ENCODE measurements at places on chromosomes 1 and 21. TPM values are rescaled to one million over a fixed set of nuclear protein-coding genes. Genes with fewer than 3 reads are reported as not detected.

DNA sequence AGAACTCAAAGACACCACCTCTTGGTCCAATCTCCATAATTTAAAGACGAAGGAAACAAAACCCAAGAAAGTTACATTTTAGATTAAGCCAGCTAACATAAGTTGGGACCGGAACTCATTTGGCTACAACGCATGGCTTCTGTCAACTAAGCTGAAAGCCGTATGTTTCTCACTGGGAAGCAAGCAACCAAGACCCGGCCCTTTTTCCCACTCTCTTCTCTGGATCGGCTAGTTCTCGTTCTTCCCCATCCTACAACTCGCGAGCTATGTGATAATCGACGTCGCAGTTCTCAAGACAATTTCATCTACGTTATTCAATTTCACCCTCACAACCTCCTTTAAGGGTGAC, 601 bp downstream of the CCT8 start:
- peak overlapping the region; percentile 89 for H3K27ac ChIP-seq
- H3K27me3 ChIP-seq = no peaks in the 10 kb centered on the region
- H3K4me3 ChIP-seq = peak overlapping the region; percentile 93
- no peak for DNase-seq
- H3K36me3 ChIP-seq = peaks cover 28% of the 10 kb centered on the region

C1orf210 gene
- total RNA-seq = 19.1 TPM

- H3K27ac ChIP-seq = no peak overlapping the region
- H3K36me3 ChIP-seq = peaks cover 8% of the 10 kb centered on the region
- DNase-seq = no peak
- no peaks in the 10 kb centered on the region for H3K27me3 ChIP-seq
- H3K4me3 ChIP-seq = no peak overlapping the region
- H3K4me1 ChIP-seq = no peaks in the 10 kb centered on the region
Observed at GRCh38 chr1:162757476-162757875, 33.0 kb upstream of the HSD17B7 start.

SYTL1 gene
- total RNA-seq = 29.3 TPM

DNA sequence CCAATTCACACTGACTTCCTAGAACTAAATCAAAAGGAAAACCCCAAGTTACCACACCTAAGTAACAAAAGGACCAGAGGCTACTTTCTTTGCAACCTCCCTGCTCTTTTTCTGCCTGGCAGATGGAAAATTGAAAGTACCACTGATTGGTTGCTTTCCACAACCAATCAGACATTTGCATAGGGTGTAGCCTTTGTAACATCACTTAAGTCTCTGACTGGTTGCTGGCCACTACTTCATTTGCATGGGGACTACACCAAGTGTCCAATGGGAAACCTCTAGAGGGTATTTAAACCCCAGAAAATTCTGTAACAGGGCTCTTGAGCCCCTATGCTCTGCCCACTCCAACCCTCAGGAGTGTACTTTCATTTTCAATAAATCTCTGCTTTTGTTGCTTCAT, 365.0 kb downstream of the LTN1 start:
- no peak overlapping the region for H3K27ac ChIP-seq
- H3K27me3 ChIP-seq = no peaks in the 10 kb centered on the region

GRCh38 chr1:70084314-70084915, 121.0 kb downstream of the LRRC40 start:
- H3K27me3 ChIP-seq = no peaks in the 10 kb centered on the region
- no peak for DNase-seq
- no peaks in the 10 kb centered on the region for H3K4me1 ChIP-seq
- H3K27ac ChIP-seq = no peak overlapping the region
- H3K4me3 ChIP-seq = no peak overlapping the region

DNA sequence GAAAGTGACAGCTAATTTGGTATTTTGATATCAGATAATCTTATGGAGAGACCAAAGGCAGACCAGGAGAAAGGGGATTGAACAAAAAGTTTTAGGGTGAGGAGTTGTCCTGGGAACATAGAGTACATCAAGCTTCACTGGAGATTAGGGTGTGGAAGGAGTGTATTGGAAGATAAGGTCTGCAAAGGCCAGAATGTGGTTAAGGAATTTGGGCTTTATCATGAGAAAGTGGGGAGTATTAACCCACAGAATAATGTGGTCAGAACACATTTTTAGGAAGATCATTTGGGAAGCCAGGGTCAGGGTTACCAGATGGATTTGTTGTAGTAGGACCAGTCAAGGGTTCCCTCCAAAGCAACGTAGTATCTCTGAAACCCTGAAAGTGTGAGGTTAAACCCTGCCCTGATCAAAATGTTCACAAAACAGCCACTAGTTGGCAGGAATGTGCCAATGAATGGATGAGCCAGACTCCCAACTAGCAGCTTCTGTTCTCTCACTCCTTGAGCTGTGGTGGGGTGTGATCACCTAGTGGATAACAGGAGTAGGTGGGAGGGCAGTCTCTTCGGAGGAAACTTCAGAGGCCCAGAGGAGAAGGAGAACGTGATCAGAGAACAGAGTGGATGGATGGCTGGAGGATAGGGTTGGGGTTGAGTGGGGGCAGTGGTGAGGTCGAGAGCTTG, 35.8 kb downstream of the SLC2A1 start:
- no peak overlapping the region for H3K4me3 ChIP-seq
- peaks cover 13% of the 10 kb centered on the region for H3K36me3 ChIP-seq
- no peaks in the 10 kb centered on the region for H3K27me3 ChIP-seq

HRNR gene
- not detected for total RNA-seq

- no peak for DNase-seq
- H3K36me3 ChIP-seq = peaks cover 96% of the 10 kb centered on the region
- no peaks in the 10 kb centered on the region for H3K27me3 ChIP-seq
- peaks cover 3% of the 10 kb centered on the region for H3K4me1 ChIP-seq
- H3K4me3 ChIP-seq = no peak overlapping the region
- no peak overlapping the region for H3K27ac ChIP-seq
Observed at GRCh38 chr1:183550915-183551314, 39.3 kb downstream of the NCF2 start.

DNA sequence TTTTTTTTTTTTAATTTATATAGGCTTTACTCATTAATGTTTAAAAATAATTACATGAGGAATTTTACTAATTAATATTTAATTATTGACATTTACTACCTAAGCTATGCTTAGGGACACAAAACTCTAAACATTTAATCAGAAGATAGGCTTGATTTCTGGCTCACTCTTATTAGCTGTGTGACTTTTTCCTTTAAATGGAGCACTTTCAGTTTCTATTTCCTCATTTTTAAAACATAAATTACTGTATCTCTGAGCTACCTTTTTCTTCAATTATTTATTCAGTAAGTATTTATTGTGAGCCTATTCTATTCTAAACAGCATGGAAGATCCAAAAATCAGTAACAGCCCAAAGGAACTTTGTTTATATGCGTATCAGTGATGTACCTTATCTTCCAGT, 40.5 kb downstream of the MAP3K7CL start:
- H3K36me3 ChIP-seq = no peaks in the 10 kb centered on the region
- no peak overlapping the region for H3K4me3 ChIP-seq
- no peaks in the 10 kb centered on the region for H3K27me3 ChIP-seq

FAM78B gene
- total RNA-seq = 0.95 TPM

BRINP3 gene
- 2.1 TPM for total RNA-seq

DNA sequence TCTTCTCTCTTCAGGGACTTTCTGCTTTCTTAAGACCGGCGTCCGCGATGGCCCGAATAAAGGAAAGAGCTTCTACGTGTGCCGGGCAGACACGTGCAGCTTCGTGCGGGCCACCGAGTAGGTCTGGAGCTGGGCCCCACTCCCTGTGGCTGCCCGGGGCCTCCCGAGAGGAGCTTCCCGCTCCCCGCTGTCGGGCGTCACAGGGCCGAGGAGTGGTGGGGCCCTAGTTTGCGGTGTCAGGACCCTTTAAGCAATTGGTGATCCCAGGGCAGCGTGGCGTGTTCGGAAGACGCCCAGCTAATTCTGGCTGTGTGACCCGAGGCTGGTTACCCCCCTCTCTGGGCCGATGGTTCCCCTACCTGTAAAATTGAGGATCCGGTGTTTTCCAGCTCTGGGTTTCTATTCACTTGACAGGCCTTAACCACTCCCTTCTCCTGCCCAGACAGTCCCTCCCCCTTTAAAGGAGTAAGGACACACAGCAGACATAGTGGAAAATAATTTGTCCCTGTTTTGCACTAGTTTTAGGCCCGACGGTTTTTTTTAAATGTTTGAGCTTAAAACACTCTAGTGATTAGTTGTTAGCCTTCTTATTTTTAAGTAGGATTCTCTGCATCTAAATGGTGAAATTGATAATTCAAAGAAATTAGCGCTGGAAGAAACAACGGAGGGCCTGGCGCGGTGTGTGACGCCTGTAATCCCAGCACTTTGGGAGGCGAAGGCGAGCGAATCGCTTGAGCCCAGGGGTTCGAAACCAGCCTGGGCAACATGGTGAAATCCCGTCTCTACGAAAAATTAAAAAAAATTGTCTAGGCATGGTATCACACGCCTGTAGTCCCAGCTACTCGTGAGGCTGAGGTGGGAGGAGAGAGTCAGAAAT, 553 bp downstream of the TTF2 start:
- peak overlapping the region; percentile 85 for H3K4me3 ChIP-seq
- H3K4me1 ChIP-seq = peaks cover 16% of the 10 kb centered on the region
- no peak for DNase-seq

SEMA6C gene
- total RNA-seq = 6.4 TPM

LYPLA2 gene
- 44.2 TPM for total RNA-seq

MROH9 gene
- 1.2 TPM for total RNA-seq

GRCh38 chr1:204712708-204713430, 27.3 kb upstream of the LRRN2 start:
- no peak overlapping the region for H3K27ac ChIP-seq
- H3K36me3 ChIP-seq = no peaks in the 10 kb centered on the region
- H3K27me3 ChIP-seq = peaks cover 45% of the 10 kb centered on the region
- DNase-seq = no peak
- H3K4me1 ChIP-seq = no peaks in the 10 kb centered on the region
- H3K4me3 ChIP-seq = no peak overlapping the region

CR1L gene
- 1.3 TPM for total RNA-seq

FAAH gene
- total RNA-seq = 32.4 TPM

DNA sequence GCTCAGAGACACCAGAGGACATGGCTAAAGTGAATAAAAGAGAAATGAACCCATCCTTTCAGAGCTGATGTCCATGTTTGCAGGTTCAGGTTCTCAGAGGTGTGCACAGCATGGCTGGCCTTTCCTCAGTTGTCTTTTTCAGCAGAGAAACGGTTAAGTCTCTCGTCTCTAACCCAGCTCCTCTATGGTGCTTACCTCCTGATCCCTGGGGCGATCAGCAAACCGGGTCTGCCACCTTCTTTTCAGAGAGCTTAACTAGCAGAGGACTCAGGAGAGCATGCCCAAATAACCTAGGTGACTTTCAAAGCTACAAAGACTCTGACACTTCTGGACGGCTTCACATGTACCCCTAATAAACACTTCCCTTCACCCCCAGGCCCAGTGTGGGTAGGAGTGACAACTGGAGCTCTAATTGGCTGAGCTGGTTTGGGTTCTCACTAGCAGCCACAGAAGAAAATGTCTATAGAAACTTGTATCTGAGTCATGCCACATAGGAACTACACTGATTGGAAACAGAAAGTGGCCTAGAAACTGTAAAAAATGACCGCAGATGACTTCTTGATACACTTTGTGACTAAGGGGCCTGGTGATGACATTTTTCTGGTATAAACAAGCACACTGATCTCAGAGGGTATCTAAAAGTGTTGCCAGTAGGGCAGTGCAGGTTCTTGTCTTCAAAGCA, at the start of gene AIM2:
TSS of gene AIM2 (minus strand) at position 329 of the 682 bp plus-strand sequence. CDS start 3,267 bp downstream, outside the sequence.
- H3K36me3 ChIP-seq = no peaks in the 10 kb centered on the region
- peak within 1 kb of the TSS; percentile 76 for H3K27ac ChIP-seq
- no peak for DNase-seq
- H3K4me3 ChIP-seq = peak within 1 kb of the TSS; percentile 28
- H3K4me1 ChIP-seq = peaks cover 4% of the 10 kb centered on the region
- H3K27me3 ChIP-seq = no peaks in the 10 kb centered on the region

GRCh38 chr1:63316984-63317816, 5.2 kb upstream of the FOXD3 start:
- no peak overlapping the region for H3K27ac ChIP-seq
- DNase-seq = peak; percentile 88
- peaks cover 30% of the 10 kb centered on the region for H3K4me1 ChIP-seq

ABCD3 gene
- 54.9 TPM for total RNA-seq

DNA sequence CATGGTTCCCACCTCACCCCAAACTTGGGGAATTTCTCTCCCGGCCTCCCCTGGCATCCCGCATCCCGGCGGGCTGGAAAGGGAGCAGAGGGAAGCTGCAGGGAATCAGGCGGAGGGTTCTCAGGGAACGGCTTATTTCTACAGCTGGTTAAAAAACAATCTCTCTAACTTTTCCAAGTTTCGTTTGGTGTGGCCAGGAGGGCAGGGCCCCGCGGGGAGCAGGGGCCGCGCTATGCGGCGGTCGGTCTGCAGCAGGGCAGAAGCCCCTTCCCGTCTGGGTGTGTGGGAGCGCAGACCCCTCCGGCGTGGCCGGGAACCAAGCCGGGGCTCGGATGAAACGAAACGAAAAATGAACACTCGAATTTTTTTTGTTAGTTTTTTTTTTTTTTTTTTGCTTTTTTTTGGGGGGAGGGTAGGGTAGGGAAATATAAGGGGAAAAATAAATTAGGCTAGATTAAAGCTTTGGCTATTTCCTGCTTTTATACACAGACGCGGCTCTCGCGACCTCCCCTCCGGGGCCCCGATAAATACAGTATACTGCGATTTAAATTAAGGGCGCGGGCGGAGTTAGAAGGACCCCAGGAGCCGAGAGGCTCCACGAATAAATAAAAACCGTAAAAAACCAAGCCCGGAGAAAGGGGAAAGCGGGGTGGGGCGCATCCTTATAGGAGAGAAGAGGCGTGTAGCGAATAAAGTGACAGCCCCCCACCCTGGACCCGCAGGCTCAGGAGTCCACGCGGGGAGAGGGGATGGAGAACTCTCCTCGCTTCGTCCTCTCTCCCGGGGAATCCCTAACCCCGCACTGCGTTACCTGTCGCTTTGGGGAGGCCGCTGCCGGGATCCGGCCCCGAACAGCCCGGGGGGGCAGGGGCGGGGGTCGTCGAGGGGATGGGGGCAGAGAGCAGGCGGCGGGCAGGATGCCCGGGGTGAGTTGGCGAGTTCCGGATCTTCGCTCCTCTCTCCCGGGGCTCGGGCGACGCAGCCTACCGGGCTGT, 2.1 kb downstream of the POU3F1 start:
- H3K4me1 ChIP-seq = peaks cover 28% of the 10 kb centered on the region
- H3K36me3 ChIP-seq = no peaks in the 10 kb centered on the region
- no peak for DNase-seq
- peak overlapping the region; percentile 19 for H3K4me3 ChIP-seq

- H3K27me3 ChIP-seq = no peaks in the 10 kb centered on the region
- DNase-seq = no peak
- H3K36me3 ChIP-seq = no peaks in the 10 kb centered on the region
- peak overlapping the region; percentile 74 for H3K4me3 ChIP-seq
Observed at GRCh38 chr21:15730484-15731242, 881 bp downstream of the USP25 start.

GRCh38 chr1:43067977-43068751, 103.9 kb downstream of the EBNA1BP2 start:
- H3K4me1 ChIP-seq = peaks cover 3% of the 10 kb centered on the region
- H3K27ac ChIP-seq = no peak overlapping the region
- no peak for DNase-seq
- peak overlapping the region; percentile 48 for H3K4me3 ChIP-seq

- no peaks in the 10 kb centered on the region for H3K36me3 ChIP-seq
- no peaks in the 10 kb centered on the region for H3K4me1 ChIP-seq
- no peak overlapping the region for H3K4me3 ChIP-seq
- H3K27ac ChIP-seq = no peak overlapping the region
- no peaks in the 10 kb centered on the region for H3K27me3 ChIP-seq
Observed at GRCh38 chr1:235357485-235358373, 9.5 kb upstream of the TBCE start.
